Epithelial cell of alveolus of lung (primary cell): ENCODE measurements at places on chromosomes 4 and X. TPM values are rescaled to one million over a fixed set of nuclear protein-coding genes. Genes with fewer than 3 reads are reported as not detected.

The AFP gene
- total RNA-seq, result 0.13 TPM in 1 of 2 replicates, not detected in the other

The BEX5 gene
- total RNA-seq, result not detected in 2 replicates

The ETNPPL gene
- total RNA-seq, result not detected in 2 replicates

The AMBN gene
- not detected in 2 replicates for total RNA-seq

The PAGE5 gene
- total RNA-seq, result not detected in 2 replicates

The ADGRG4 gene
- not detected in 2 replicates for total RNA-seq

The NXF2B gene
- not detected in 2 replicates for total RNA-seq

The SLC26A1 gene
- not detected in 2 replicates for total RNA-seq

The RENBP gene
- total RNA-seq, result 0.52 and 3.3 TPM in 2 replicates

The MCF2 gene
- not detected in 2 replicates for total RNA-seq
